DMS 273 treated with DMSO at 0.1 percent for 48 hours (cell line): ENCODE measurements at places on chromosomes 12 and 14.

- no peak for DNase-seq
Observed at GRCh38 chr12:69039911-69040310, 106.9 kb upstream of the CPM start.

GRCh38 chr14:69882116-69882864 lies 3.1 kb downstream of the SMOC1 start:
- DNase-seq: no peak

DNA sequence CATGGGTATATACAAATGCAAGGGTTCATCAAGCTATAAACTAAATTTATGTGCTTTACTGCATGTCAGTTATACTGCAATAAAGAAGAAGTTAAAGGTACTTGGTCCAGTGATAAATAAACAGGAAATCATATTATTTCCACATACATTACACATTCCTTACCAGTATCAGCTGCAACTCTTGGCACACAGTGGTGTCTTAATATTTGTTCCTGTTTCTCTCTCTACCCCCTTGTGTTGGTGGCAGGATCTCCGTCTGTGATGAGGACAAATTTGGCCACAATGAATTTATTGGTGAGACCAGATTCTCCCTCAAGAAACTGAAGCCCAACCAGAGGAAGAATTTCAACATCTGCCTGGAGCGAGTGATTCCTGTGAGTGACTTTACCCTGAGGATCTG lies 19.2 kb upstream of the OAS1 start:
- DNase-seq: no peak

- DNase-seq: no peak
Observed at GRCh38 chr12:106999446-106999845, 12.5 kb upstream of the MTERF2 start.

- DNase-seq: no peak
Observed at GRCh38 chr12:104656383-104656782, 199.6 kb downstream of the CHST11 start.

- DNase-seq: peak; percentile 29
Observed at GRCh38 chr12:31353750-31354708, 28.1 kb upstream of the SINHCAF start.

GRCh38 chr12:75809746-75810145 lies 221.8 kb downstream of the PHLDA1 start:
- no peak for DNase-seq

DNA sequence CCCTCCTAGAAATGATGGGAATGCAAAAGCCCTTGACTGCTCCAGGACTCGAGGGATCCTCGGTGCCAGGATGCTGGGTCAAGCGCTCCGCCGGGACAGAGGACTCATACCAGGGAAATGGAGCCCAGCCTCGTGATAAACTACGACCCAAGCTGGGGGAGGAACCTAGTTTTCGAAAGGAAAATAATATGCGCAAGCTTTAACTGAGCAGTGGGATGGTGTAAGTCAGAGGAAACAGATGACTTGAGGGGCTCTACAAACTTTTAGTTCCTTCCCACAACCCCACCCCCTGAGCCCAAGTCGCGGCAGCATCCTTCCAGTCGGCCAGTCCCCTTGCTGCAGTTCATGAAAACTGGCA lies 654 bp upstream of the SUPT16H start:
- no peak for DNase-seq

GRCh38 chr12:55629058-55629841 lies 7.4 kb upstream of the OR10P1 start:
- no peak for DNase-seq
